ENCODE measurements at places on chromosomes 16 and 17.

GRCh38 chr16:25585526-25585925 is 106.2 kb upstream of the HS3ST4 start:
- DNase-seq, result peak; percentile 0

DNA sequence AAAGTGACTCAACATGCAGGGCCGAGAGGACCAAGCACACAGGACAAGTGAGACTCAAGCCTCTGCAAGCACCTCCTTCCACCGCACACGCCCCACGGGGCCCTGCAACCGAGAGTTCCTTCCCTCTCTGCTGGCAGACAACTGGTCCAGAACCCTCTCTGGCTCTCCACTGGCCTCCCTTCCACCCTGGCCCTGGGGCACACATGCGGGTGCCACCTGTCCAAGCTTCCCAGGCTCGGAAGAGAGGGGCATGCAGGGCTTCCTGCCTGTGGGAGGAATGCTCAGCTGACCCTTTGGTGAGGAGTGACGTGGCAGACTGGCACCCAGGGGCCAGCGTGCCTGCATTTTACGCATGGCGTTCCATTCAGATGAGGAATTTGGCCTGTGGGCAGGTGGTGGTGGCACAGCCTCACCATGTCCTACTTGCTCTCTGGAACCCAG is 59.8 kb downstream of the PIPOX start:
- no peak for DNase-seq

GRCh38 chr17:44914698-44915271 is 515 bp downstream of the GFAP start:
- DNase-seq, result no peak

- DNase-seq, result peak; percentile 30
These were observed at the start of gene GPRC5B for GRCh38 chr16:19884611-19885450. Gene GPRC5B, minus strand, starts transcription at chr16:19884848. Its CDS starts 12,003 bp downstream, at chr16:19872845.

GRCh38 chr16:29848420-29849297 is 14.4 kb downstream of the CDIPT start:
- DNase-seq, result peak; percentile 64

- peak; percentile 78 for DNase-seq
These were observed 3.8 kb downstream of the ERCC4 start for GRCh38 chr16:13923703-13924298.

DNA sequence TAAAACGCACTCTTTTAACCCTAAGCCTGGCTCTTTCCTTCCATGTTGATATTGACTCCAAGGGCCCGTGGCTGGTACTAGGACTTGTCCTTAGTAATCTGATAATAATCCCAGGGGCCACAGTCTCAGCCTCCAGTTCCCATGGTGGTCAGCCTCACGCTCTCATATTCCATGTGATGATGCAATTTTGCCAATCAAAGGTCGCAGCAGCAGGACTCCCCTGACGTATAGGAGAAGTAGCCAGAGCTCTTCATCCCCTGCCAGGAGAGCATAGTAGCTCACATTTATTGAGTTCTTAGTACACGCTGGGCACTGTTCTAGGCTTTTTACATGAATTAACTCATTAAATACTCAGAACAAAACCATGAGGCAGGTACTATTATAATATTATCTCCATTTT is 42.4 kb downstream of the CD300LF start:
- no peak for DNase-seq

Measured in KBM-7 (cell line).